ENCODE measurements at places on chromosomes 5 and 9. TPM values are rescaled to one million over a fixed set of nuclear protein-coding genes. Genes with fewer than 3 reads are reported as not detected.
A peak's percentile ranks its signal among the peaks of the same experiment; 100 is the strongest.

GRCh38 chr9:121788686-121789366, 137.4 kb downstream of the DAB2IP start:
- peak; percentile 30 for DNase-seq

DNA sequence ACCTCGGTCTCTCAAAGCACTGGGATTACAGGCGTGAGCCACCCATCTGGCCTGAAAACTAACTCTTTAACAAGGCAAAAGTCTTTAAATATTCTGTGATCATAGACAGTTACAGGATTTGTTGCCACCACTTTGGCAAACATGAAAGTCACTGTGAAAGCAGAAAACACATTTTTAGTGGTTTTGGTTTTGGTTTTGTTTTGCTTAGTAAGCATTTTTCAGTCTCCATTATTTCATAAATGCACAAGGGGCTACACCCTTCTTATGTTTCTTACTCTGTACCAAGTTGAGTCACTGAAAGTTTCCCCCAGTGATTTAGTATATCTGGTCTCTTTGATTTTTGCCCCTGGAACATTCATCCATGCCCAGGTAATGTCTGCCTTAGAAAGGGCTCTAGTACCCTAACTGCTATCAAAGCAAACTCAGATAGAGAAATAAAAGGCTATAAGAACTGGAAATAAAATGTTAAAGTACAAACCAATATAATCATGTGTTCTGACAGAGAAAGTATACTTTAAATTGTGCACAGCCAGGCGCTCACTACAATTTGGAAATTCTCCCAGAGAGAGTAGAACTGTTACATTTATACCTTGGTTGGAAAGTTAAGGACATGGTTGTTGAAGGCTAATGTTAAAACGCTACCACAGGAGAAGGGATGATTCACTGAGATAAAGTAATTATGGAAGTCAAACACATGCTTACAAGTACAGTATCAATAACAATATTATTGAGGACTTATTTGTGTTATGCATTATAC, 1022.5 kb upstream of the DMAC1 start:
- no peak for DNase-seq

- DNase-seq: peak; percentile 40
Observed at GRCh38 chr5:15850939-15851341, 328.7 kb downstream of the MARCHF11 start.

DNA sequence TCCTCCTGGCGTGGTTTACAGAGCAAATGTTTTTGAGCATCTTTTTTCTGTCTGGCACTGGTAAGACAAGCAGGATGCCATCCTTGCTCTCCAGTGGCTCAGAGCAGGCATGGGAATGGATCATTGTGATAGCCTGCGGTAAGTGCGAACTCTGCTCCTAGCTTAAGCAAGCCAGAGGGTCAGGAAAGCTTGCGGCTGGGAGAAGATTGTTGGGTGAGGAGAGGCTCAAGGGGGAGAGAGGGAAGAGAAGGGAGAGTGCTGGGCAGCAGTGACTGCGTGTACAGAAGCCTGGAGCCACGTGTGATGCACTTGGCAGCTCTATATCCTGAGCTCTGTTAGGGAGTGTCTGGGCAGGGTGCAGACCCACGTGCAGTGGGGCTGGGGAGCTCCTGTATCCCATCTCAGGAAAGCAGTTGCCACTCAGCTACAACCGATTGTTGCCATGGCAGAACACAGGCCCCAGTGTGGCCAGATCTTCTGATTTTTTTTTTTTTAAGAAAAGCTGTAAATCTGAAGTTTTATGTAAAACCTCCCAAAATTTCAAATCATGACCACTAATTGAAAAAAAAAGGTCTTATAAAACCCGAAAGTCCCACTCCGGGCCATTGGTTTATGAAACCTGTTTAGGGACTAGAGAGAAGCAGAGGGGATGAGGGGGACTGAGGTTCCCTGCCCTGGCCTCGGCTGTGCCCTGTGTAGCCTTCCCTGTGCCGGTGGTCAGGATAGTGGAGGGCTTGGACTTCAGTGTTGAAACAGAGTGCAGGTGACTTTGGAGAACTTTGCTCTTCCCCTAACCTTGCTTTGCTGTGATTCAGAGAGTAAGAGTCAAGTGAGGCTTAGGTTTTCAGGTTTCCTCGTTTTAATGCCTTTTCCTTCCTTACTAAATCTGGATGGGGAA, 67.3 kb downstream of the ZNF618 start:
- DNase-seq: no peak

DNA sequence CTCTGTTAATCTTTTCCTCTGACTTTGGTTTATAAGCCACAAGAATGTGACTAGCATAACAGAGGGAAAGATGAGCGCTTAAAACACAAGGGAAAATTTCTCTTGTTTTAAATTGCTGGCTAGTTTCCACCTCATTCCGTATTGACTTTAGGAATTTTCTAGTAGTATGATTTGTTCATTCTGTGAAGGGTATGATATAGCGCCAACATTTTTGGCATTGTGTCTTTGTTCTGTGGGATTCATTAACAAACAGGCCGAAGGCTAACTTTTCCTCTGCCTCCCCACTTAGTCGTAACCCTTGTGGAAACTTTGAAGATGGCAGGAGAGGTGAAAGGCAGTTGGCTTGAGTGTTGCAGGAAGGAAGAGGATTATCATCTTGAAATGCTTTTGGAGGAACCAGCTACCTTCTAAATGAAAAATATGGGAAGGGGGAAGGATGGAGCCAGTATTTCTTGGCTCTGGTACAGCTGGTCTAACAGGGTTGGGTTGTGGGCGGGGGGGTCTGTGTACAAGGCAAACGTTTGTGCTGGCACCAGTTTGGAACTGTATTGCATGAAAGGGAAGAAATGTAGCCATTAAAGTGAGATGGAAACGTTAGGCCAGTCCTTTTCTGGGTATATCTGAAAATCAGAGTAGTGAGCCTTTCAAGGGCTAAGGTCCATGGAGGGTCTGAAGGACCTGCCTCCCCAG, 21.5 kb upstream of the DMRT2 start:
- no peak for DNase-seq

DNA sequence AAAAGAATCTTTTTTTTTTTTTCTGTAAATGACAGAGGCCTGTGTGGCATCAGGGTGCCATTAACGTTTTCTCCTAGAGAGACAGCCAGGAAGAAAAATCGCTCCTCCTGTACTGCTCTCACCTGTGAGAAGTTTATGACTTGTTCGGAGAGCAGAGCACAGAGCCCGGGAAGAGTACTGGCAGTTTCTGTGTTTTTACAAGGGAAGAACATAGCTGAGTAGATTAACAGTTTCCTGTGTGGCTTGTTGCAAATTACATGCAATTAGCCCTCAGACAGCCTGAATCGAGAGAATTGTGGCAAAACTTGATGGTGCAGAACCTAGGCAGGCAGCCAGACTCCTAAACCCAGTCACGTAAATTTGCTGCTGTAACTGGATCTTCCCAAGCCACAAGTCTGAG, 32.1 kb downstream of the PRKACG start:
- no peak for DNase-seq

- DNase-seq: no peak
Observed at GRCh38 chr9:124471761-124472160, 21.5 kb downstream of the ADGRD2 start.

- no peak for DNase-seq
Observed at GRCh38 chr9:129437626-129438323, 183.1 kb downstream of the C9orf50 start.

- DNase-seq: peak; percentile 62
Observed at GRCh38 chr5:136249678-136250266, 56.8 kb upstream of the SMIM32 start.

- no peak for DNase-seq
Observed at GRCh38 chr9:69054989-69055388, 19.4 kb downstream of the FXN start.

DNA sequence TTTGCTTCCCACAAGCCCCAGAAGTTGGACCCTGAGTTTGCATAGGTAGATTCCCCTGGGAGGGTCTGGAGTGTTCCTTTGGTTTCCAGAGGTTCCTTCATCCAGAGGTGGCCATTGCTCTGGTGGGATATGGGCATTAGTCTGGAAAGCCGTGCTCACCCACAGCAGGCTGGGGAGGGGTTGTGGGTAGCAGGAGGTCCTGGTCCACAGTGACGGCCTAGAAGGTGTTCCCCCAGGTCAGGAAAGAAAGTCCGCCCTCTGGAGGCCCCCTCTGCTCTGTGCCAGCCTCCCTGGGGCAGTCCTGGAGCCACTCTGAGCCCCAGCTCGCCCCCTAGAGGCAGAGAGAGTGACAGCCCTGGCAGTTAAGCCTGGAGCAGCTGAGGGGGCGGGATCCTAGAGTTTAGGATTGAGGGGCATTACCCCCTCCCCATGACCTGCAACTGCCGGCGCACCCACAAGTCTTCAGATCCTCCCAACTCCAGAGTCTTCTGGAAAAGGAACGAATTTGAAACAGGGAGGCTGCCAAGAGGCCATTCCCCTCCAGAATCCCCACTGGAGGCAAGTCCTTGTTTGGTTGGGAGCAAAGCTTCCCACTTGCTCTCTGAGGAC, 36.8 kb downstream of the NDST1 start:
- DNase-seq: peak; percentile 48

The SCGB3A2 gene
- not detected for total RNA-seq

The MARCOL gene
- total RNA-seq: not detected

The DMRT3 gene
- not detected for total RNA-seq
